ENCODE measurements at places on chromosomes 1 and 21.

- DNase-seq, result no peak
Observed at GRCh38 chr1:45557422-45557944, 6.9 kb downstream of the AKR1A1 start.

DNA sequence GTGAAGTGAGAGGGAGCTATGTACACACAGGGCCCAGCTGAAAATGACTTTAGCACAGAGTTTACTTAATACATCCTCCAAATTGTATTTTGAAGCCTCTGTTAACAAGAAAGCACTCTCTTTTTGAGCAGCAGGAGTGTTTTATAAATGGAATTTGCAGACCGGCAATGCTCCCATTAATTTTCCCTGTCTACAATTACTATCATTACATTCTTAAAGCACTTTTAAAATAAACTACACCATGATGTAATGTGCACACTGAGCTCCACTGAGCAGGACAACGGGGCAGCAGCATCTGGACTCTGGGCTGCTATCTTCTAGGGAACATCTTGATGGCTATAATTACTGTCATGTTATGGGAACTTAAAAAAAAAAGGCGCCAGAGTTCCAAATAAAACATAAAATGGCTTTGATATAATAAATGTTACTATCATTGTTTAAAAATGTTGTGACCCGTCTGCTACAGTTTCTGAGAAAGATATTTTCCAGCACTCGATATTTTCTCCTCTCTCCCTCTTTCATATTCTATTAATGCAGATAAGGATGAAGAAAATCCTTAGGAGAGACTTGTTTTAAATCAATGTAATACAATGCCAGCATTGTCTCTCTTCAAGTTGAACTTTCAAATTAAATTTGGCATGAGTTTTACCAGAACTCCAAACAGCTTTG, 150.9 kb downstream of the HLX start:
- DNase-seq, result no peak

DNA sequence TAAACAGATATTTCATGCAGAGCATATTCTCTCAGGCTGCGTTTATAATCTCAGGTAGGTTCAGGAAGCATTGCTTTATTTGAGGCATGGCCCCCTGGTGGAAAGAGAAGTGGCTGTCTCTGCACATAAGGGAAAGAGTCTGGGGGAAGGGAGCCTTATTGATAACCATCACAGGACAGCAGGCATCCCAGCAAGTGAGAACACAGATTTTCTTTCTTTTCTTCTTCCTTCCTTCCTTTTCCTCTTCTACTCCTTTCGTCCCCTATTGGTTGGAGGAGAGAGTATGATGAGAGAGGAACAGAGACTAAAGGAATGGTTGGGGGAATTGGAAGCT, 21.9 kb downstream of the TSNAX start:
- DNase-seq, result no peak

DNA sequence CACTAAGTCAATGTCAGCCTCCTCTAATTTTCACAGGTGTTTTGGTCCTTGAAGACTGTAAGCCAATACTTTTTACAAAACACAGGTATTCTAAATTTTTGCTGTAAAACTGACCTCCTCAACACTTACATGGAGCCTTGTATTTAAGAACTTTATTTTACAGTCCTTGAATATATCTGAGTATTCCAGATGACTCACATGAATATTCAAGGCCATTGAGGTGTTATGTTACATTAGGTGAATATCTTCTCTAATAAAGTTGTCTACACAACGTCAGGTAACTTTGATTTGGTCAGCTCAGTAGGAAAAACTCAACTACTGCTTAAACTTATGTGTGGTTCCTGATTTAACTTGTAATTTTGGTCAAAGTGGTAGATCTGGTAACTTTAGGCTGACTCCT, 254.2 kb downstream of the OLFM3 start:
- no peak for DNase-seq
